ENCODE measurements at places on chromosomes 1 and 21.
A peak's percentile ranks its signal among the peaks of the same experiment; 100 is the strongest.

GRCh38 chr1:91798241-91798648, 87.7 kb downstream of the TGFBR3 start:
- DNase-seq = no peak

DNA sequence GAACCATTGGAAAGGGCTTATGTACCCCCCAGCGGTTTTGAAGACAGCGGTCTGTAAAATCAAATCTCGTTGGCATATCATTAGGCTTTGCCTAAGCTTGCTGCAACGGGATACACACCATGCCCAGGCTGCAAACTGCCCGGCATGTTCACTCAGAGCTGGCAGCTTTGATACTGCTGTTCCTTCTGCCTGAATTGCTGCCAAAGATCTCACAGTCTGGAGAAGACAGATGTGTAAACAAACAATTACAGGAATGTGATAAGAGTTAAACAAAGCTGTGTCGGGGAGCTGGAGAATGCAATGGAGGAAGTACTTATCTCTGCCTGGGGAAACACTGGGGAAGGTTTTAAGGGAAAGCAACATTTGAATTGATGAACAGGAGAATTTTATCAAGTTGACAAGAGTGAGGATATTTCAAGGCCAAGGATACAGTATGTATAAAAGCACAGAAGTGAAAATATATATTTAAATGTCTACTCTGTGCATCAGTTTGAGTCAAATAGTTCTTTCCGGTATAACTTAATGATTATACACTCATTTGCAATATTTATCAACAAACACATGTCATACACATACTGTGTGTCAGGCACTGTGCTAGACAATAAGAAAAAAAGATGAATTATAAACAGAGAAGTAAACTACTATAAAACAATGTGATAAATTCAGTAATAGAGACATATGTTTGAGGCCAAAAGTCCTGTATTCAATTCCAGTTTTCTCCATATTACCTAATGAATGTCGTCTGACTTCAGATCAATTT, 29.9 kb downstream of the CHML start:
- DNase-seq = no peak

- DNase-seq = no peak
Observed at GRCh38 chr1:24427545-24427862, 11.9 kb downstream of the NIPAL3 start.

- DNase-seq = no peak
Observed at GRCh38 chr1:27348861-27349783, 7.3 kb downstream of the SYTL1 start.

GRCh38 chr1:2976180-2976562, 45.1 kb upstream of the ACTRT2 start:
- DNase-seq = no peak

DNA sequence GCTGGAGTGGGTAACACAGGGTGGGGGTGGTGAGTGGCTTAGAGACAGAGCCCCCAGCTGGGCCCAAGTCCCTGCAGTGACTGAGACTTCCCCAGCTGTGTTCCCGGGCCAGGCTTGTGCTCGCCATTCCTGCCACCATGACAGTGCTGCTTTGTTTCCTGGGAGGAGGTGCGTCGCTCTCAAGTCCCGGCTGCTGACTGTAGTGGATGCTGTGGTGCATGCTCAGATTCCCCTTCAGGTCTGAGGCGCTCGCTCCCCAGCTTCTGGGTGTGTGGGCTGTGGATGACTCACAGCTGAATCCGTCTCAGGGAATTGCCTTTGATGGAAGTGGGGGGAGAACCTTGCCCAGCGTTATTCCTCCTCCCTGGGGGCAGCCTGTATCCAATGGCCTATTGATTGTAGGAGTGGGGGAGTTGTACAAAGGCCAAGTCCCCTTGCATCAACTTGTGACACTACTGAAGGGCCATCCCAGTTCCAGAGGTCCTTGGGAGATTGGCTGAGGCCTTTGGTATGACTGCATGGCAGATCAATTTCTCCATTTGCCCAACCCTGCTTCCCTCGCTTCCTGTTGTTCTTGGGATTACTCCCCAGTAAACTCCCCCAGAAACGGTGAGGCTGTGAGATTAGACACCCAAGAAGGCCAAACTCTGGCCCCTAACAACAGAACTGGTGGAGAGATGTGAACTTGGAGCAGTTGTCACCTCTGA, 17.8 kb upstream of the POU3F1 start:
- DNase-seq = no peak

DNA sequence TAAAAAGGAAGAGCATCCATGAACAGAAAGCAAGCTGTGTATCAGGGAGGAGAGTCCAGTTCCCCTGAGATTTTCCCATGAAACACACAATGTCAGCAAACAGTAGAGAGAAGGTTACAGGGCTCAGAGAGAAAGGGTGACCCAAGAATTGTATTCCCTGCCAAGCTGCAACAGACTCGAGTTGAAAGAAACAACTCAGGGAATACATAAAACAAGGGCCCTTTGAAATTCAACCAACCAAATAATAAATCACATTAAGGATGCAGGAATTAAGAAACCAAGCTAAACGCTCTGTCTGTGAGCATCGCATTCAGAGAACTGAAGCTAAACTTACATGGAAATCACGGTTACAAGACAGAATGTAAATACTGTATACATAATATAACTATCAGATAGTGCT, 20.2 kb downstream of the S100A16 start:
- DNase-seq = no peak

GRCh38 chr1:172818841-172819527, 160.1 kb downstream of the FASLG start:
- peak; percentile 54 for DNase-seq

GRCh38 chr1:162218546-162218945, 149.1 kb downstream of the NOS1AP start:
- DNase-seq = no peak

DNA sequence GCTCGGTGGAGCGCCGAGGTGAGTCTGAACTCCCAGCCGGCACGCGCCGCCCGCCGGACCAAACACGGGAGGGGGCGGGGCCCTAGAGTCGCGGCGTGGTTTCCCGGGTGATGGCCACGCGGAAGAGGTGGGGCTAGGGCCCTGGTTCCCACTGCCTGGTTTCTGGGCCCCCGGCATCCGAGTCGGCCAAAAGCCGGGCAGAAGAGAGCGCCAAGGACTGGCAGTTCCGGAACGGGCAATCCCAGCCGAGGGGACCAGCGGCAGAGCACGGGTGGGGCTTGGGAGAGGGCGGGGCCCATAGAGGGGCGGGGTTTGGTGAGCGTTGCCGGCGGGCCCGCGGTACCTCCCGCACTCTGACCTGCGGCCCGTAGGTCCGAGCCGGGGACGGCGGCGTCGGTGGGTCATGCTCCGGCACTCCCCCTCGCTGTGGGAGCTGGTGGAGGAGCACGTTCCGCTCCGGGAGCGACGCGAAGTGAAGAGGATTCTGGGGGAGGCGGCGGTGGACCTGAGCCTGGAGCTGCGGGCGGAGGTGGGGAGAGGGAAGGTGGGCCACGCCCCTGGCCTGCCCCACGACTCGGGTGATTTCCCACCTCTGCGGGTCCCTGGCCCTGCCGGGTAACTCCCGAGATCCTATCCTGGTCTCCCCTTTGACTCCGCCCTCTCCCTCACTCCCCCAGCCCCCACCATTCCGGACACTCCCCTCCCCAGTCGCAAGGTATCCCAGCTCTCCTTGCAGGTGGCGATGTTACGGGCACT, at the start of gene CCDC24:
Gene CCDC24 (plus strand): TSS at position 124 of the 756 bp plus-strand sequence. CDS start 280 bp downstream, at position 404.
- peak; percentile 75 for DNase-seq

GRCh38 chr21:33031152-33031911, 5.6 kb downstream of the OLIG2 start:
- DNase-seq = no peak

DNA sequence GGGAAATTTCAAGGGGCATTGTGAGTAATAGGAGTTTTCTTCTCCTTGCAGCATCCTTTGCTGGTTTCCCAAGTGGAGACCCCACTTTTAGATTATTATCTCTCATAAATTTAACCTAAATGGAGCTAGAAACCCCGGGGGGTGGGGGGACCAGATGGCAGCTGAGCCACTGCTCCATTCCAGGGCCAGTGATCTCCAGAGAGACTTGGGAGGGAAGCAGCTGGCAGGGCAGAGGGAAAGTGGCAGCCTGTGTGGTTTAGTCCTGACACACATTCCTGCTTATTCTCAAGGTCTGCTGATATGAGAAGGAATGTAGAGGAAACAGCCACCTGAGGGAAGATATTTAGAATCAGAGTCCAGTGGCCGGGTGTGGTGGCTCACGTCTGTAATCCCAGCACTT, 16.3 kb downstream of the PCP4L1 start:
- no peak for DNase-seq

- no peak for DNase-seq
Observed at GRCh38 chr1:172950528-172950927, 100.2 kb downstream of the TNFSF18 start.

DNA sequence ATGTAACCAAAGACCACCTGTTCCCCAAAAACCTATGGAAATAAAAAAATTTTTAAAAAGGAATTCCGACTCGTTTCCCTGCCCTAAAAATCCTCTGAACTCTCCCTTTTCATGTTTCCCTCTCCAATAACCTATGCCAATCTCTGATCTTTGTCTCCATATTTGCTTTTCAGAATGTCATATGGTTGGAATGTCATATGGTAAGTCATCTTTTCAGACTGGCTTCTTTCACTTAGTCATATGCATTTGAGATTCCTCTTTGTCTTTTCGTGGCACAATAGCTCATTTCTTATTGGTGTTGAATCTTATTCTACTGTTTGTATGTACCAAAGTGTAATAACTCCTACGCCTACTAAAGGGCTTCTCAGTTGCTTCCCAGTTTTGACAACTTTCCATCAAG, 117.5 kb downstream of the BACH1 start:
- DNase-seq = no peak
